ENCODE measurements at places on chromosomes 12 and 14.

DNA sequence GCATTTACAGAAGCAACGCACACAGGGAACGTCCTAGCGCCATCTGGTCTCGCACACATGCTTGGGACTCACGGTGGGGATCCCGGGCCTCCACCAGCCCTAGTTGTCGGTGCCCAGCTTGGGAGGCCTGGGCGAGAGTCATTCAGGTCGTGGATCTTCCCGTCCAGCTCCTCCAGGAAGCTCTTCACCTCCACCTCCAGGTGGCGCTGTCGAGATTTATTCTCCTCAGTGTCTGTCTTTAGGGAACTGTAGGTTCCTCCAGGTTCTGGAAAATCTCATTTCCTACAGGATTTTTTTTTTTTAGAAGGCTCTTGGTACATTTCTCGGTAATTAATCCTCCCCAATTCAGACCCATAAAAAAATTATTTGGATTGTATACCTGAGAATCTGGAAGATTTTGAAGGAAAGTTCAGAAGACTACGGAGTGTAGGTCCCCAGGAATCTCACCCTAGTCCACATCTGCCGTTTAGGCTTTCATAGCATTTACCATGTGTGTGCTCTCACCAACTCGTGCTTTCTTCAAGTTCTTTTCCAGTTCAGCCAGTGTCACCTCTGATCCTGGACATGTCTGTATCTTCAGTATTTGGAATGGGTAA lies 910.0 kb downstream of the TMEM121 start:
- DNase-seq: peak; percentile 33

DNA sequence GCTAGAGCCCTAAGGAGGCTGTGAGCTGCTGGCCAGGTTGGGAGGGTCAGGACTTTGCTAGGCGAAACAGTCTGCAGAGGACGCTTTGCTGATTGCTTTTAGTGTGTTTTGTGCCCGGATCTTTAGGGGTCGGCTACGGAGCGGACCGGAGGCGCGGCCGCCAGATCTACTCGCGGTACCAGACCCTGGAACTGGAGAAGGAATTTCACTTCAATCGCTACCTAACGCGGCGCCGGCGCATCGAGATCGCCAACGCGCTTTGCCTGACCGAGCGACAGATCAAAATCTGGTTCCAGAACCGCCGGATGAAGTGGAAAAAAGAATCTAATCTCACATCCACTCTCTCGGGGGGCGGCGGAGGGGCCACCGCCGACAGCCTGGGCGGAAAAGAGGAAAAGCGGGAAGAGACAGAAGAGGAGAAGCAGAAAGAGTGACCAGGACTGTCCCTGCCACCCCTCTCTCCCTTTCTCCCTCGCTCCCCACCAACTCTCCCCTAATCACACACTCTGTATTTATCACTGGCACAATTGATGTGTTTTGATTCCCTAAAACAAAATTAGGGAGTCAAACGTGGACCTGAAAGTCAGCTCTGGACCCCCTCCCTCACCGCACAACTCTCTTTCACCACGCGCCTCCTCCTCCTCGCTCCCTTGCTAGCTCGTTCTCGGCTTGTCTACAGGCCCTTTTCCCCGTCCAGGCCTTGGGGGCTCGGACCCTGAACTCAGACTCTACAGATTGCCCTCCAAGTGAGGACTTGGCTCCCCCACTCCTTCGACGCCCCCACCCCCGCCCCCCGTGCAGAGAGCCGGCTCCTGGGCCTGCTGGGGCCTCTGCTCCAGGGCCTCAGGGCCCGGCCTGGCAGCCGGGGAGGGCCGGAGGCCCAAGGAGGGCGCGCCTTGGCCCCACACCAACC lies 1.5 kb downstream of the HOXC6 start:
- DNase-seq: no peak

- DNase-seq: no peak
These were observed 46.3 kb downstream of the KCNA1 start for GRCh38 chr12:4956054-4956453.

DNA sequence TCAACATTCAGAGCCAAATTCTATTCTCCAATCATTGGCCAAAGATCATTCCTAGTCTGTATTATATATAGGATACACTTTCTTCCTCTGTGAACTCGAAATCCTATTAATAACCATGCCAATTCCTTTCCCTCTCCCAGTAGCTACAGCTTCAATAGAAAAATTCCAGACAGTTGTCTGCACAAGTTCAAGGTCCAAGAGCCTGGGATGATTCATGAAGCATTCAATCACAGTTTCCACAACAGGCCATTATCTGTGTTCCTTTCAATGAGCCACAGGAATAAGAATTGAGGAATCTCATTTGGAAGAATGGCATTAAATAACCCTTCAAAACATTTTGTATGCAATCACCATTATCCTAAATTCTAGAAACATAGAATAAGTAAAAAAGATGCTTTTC lies 437.4 kb downstream of the RMST start:
- DNase-seq: no peak

DNA sequence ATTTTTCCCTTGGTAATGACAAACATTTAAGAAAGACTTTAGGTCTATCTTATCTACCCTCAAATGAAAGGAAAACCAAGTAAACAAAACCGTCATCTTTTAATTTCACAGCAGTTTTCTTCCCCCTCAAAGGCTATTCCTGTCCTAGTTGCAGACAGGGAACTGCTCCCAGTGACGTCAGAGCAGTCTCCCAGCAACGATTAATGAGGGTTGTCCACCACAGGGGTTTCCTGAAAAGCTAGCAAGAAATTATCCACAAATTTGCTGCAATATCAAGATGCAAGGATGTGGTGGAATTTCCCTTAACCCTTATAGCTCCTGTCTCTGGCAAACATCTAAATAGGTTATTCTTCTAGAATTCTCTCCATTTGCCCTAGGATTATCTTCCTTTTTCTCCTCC lies 89.1 kb upstream of the STAC3 start:
- DNase-seq: no peak

- DNase-seq: no peak
These were observed 123.4 kb upstream of the CPSF6 start for GRCh38 chr12:69115951-69116350.

GRCh38 chr12:88628856-88629509 lies 48.7 kb upstream of the KITLG start:
- DNase-seq: no peak

DNA sequence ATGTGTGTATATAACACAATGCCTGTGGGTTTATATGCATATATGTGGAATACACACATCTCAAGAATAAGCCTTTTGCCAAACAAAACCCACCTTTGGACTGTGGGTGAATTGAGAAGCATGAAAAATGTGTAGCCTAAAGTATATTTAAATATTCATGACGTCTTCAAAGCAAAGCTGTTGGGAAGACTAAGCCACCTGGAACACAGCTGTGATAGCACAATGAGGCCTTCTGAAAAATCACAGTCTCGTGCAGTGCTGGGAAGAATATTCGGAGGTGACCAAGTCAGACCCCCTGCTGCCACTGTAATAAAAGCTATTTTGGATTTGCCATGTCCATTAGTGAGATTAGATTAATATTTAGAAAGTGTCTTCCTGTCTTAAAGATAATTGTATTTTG lies 51.5 kb downstream of the SUDS3 start:
- DNase-seq: no peak

GRCh38 chr12:62466018-62466593 lies 520 bp upstream of the MON2 start:
- DNase-seq: peak; percentile 56

DNA sequence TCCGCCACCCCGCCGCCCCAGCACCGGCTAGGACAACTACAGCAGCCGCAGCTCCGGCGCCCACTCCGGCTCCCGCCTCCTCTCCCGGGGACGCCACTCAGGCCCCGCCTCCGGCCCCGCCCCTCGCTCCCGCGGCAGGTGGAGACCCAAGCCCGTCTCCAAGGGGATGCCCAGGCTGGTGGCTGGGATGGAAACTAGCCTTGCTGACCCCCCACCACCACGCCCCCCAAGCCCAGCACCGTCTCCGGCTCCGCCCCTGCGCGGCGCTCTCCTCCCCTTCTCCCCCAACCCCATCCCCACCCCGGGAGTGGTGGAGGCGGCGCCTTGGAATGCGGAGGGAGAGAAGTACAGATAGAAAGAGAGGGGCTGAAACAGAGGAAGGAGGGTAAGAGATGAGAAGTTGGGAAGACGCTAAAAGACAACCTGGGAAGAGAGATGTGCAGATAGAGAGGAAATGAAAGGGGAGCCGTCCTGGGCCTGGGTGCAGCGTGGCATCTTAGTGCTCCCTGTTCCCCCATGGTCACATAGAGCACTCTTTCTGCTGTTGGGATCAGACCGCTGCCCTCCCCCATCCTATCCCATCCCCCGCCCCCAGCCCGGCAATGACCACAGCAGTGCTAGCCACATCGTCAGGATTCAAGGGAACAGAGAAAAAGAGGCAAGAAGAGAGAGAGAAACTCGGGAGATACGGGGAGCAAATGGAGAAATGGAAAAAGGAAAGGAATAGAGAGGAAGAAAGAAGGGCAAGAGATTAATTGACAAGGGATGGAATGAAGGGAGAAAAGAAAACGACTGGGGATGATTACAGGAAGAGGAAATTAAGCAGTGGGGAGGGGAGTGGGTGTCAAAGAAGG lies at the start of gene ITGA7:
Gene ITGA7, minus strand, starts transcription at position 64 of the 854 bp plus-strand sequence. CDS start 222 bp downstream, outside the sequence.
- DNase-seq: peak; percentile 65

- DNase-seq: no peak
These were observed 748 bp downstream of the MAPKAPK5 start for GRCh38 chr12:111842556-111843396.

GRCh38 chr12:93050026-93050747 lies 121.1 kb upstream of the EEA1 start:
- DNase-seq: no peak

DNA sequence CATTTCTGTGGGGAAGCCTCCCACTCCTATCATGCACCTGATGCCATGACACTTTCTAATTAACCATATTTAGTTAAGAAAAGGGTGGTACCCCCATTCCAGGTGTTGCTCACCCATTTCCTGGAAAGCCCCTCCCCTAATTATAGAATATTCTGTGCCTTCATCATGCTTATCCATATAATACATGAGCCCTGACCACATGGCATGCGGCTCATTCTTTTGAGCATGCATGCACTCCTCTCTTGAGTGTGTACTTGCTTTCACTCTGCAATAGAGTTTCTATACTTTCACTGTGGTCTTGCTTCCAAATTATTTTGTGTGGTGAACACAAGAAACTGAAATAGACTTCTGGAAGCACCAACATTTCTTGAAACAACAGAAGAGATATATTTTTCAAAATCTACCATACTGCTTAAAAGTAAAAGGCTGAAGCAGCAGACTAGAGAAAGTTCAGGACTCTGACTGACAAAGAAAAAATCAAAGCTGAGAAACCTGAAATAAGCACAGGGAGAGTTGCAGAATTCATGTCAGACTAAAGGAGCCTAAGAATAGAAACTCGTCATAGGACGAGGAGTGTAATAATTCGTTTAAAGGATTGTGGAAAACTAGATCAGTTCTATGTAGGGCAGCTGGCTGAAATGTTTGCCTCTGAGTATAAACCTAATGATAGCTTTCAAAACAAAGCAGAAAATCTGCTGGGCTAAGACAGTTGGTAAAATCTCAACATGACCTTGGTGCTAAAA lies 144.8 kb downstream of the KITLG start:
- DNase-seq: no peak

- no peak for DNase-seq
These were observed 111.0 kb upstream of the GSC start for GRCh38 chr14:94880876-94881275.

DNA sequence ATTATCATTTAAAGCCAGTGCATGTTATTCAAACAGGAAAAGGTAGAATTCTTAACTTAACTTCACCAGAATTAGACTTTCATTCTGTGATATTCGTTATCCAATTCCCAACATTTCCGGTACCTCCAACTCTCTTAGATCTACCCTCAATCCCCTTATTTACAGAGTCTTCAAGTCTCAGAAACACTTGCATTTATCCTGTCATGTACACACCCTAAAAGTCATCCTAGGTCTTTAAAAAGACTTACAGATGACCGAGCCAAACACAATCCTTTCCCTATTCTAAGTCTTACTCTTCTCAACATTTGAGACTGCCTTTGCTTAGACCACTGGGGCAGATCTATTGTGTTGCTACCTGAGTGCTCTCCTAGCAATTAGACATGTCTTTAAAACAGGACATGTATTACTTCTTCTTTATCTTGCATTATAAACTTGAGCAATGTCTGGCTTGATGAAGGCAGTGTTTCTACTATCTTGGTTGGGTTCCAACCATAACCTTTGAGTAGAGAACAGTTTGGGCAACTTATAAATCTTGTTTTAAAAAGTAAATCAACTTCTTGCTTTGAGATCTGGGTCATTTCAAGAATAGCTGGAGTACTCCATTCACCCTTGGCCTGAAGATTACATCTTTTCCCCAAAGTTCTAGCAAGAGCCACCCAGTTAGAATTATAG lies 140.6 kb upstream of the PLEKHG7 start:
- DNase-seq: no peak

GRCh38 chr12:121989276-121990113 lies 32.2 kb upstream of the BCL7A start:
- no peak for DNase-seq

- no peak for DNase-seq
These were observed 7.4 kb downstream of the ASCL1 start for GRCh38 chr12:102964872-102965271.

GRCh38 chr12:96421014-96421413 lies 20.8 kb upstream of the CDK17 start:
- no peak for DNase-seq

DNA sequence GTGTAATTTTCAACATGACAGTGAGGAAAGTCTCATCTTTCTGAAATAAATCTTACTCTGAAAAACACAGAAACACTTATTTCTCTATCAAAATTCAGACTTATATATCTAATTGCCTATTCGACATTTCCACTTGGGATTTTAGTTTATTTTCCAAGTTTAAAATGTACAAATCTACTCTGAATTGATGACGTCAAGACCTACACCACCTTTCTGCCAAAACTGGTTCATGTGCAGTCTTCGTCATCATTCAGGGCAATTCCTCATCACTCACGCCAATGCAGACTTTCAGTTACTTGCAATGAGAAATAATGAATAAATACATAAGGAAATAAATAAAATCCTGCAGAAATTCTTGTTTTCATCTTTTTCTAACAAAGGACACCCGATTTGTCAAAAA lies 843.8 kb downstream of the C12orf50 start:
- no peak for DNase-seq

GRCh38 chr12:108322998-108323397 lies 16.1 kb downstream of the CMKLR1 start:
- DNase-seq: no peak

DNA sequence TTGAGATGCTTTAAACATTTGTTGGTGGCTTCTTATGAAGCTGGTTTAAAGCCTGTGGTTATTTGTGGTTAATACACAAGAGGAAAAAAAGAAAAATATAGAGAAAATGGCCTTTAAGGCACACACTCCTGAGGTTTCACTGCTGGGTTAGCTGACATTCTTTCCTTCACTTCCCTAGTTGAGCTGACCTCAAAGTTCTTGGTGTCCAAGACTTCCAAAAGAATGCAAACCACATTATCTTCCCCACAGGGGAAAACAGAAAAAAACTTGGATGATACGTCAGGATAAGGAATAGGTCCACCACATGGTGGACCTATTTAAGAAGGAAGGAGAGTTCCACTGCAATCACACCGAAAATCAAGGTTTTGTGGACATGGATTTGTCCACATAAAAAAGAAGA lies 94.3 kb downstream of the SLC25A21 start:
- no peak for DNase-seq

Data from NCI-H2171 treated with DMSO at 0.1 percent for 48 hours (cell line).